ENCODE measurements at places on chromosomes 3 and 15. TPM values are rescaled to one million over a fixed set of nuclear protein-coding genes. Genes with fewer than 3 reads are reported as not detected.

The SHC4 gene
- 1.1 TPM for total RNA-seq

The CD86 gene
- not detected for total RNA-seq

The ONECUT1 gene
- 0.10 TPM for total RNA-seq

The CHAC1 gene
- 6.9 TPM for total RNA-seq

The OCA2 gene
- total RNA-seq = 0.13 TPM

The C2CD4B gene
- total RNA-seq = not detected

The CLEC3B gene
- total RNA-seq = not detected

The GCSAM gene
- total RNA-seq = not detected

The GCNT3 gene
- total RNA-seq = 179 TPM

The GOLGA6L4 gene
- total RNA-seq = 0.28 TPM

The ACKR2 gene
- total RNA-seq = not detected

The CHRNA5 gene
- 27.3 TPM for total RNA-seq

The UBAP1L gene
- total RNA-seq = 0.91 TPM

The GOLGA8M gene
- total RNA-seq = not detected

The GPR62 gene
- not detected for total RNA-seq

The GJD2 gene
- total RNA-seq = not detected

The ZXDC gene
- total RNA-seq = 8.3 TPM

The ATP10A gene
- total RNA-seq = 6.8 TPM
